ENCODE measurements at places on chromosomes 1 and 21.

- no peak for DNase-seq
Measured at GRCh38 chr1:220123889-220124288, 30.0 kb downstream of the IARS2 start.

DNA sequence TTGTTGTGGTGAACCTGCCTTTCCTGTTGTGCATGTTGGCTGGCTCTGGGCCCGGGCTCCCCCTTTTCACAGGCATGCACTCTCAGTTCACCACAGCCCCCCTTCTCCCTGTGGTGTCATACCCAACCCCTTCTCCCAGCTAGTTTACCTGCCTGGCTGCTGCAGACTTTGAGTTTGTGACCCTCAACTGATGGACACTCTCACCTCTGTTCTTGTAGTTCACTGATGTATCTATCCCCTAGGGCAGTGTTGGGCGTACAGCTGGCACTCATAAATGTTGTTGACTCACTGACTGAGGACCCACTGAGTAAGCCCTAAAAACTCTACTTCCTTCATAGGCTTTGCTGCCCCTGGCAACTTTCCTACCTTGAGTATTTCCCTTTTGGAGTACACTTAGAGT is 54.9 kb downstream of the WDR64 start:
- DNase-seq, result no peak

DNA sequence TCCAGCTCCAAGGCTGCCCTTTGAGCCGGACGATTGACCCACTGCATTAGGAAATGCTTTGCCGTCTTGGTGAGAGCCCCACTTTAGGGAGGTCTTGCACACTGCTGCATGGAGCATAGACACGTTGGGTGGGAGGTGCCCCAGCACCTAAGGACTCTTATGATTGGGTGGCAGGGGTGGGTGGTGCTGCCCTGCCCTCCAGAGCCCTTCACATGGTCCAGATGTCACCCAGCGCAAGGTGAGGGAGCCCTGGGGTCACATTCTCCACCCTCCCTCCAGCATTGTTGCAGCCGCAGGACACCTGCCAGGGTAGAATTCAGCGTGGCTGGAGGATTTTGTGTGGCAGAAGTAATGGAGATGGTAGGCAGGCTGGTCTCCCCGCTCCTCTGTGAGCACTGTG is 137.4 kb upstream of the COL6A1 start:
- no peak for DNase-seq

DNA sequence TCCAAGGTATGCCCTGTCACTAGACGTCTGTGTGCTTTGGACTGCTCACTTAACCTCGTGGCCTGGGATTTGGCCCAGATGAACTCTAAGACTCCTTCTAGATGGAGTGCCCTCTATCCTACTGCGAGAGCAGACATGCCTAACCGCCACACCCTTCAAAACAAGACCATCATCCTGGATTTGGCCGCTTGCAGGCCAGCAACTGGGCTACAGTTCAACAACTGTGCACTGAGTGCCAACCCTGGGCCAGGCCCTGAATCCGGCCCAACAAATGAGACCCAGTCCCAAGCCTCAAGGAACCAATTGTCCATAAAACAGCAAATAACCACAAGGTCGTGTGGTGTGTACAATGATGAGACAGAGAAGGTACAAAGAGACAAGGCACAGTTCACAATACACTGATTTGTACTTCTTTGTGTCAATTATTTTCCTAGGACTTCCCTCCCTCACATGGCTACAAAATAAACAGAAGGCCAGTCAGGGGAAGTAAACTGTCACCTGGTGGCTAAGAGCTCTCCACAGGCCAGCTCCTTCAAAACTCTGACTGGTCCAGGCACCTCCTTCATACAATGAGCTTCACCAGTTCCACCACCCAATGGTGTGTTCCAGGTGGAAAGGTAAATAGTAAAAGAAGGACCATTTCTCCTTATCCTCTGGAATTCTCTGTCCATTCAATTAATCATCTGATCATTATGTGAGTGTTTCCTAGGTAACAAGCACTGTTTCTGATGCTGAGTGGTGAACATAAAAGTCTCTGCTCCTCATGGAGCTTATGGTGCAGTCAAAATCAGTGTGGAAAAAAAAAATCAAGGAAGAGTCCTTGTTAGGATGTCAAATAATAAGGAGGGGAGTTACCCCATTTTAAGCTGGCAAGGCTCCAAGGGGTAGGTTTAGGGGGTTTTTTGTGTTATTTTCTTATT is 60.4 kb downstream of the CAPZB start:
- peak; percentile 57 for DNase-seq

- no peak for DNase-seq
Measured at GRCh38 chr1:966135-966703, at the start of gene PLEKHN1. Gene PLEKHN1 (plus strand): TSS chr1:966482. CDS start chr1:966532, 50 bp downstream.

GRCh38 chr1:173364827-173365226 is 112.3 kb upstream of the PRDX6 start:
- no peak for DNase-seq

- DNase-seq, result no peak
Measured at GRCh38 chr21:17495680-17496079, 17.2 kb upstream of the CXADR start.

DNA sequence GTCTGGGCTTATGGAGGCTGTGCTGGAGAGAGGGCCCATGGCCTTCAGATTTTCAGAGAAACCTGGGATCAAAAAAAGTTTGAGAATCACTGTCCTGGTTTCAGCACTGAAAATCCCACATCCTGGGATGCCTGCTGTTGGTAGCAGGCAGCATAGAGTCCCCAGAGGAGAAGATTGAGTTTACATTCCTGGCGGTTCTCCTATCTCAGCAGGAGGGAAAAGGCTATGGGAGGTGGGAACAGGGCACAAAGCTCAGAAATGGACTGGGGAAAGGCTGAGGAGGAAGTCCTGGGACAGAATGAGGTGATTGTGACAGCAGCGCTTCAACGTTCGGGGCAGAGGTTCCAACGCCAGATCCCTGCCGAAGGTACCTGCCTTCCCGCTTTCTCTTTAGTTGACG is 103.4 kb downstream of the ETS2 start:
- no peak for DNase-seq

GRCh38 chr1:232891071-232891470 is 59.3 kb upstream of the NTPCR start:
- DNase-seq, result no peak

GRCh38 chr1:9004700-9005394 is 21.4 kb downstream of the SLC2A7 start:
- peak; percentile 21 for DNase-seq

GRCh38 chr1:31051611-31052010 is 13.9 kb downstream of the PUM1 start:
- no peak for DNase-seq

DNA sequence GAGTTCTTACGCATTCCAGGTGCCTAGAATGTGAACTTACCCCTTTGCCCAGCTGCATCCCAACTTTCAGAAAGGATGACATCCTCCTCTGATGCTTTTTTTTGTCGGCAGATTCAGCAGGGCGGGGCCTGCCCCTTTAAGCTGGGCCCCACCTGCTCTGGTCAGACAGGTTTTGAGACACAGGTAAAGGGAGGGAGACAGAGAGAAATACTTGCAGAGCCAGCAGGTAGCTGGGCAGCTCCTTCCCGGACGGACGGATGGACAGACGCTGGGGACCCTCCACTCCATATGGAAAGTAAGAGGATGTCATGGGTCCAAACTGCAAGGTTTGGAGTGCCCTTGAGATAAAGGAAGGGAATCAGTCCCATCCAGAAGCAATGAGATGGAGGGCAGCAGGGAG is at the start of gene TMEM79:
Gene TMEM79, plus strand, starts transcription at position 214 of the 400 bp plus-strand sequence. CDS start 902 bp downstream, outside the sequence.
- peak; percentile 29 for DNase-seq

DNA sequence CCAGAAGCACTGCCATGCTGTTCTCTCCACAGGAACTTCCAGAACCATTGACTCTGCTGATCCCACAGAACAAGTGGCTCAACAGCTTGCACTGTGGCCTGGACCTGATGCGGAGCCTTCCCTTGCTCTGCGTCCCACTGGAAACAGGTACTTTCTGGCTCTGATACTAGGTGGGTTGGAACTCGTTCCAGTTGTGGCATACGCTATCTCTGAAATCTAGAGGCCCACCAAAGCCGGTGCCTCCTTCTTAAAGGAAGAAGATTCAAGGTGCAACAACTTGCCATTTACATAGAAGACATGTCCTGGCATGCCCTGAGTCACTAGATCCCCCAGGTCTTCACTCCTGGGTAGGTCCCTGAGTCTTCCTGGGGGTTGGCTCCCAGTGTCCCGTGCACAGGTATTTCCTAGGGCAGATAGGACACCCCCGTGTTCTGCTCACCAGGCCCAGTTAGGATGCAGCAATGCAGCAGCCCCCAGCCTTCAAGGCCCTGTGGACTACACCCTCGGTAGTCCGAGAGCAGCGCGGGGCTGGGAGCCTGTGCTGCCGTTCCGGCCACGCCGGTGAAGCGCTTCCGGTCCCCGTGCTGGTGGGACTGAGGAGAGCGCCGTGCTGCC is 10.8 kb upstream of the PCBP3 start:
- DNase-seq, result no peak

DNA sequence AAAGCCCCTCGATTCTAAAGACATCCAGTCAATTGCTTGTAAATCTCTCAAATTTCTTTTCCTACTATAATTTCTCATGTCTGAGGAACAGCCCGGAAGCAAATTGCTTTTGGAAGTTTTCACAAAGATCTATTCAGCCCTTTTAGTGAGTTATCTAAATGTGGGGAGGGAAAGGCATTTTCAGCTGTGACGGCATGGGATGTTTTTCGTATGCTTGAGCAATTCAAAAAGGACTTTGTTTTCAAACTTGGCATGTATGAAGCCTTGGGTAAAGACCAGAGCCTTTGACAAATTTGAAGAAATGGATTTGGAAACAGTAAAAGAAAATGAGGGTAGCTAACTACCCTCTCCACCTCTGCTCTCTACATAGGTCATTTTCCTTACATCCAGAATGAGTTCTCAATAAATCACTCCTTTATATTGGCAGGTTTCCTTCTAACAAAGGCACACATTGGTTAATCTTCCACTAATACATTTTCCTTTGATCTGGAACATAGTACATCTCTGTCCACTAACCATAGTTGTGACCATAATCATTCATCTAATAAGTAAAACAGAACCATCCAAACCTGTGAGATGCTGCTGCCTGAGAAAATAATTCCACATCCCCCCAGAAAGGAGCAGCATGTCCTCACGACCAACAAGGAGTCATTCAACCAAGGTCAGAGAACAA is 66.1 kb upstream of the ADAM30 start:
- no peak for DNase-seq

GRCh38 chr1:11364170-11364569 is 91.2 kb downstream of the UBIAD1 start:
- peak; percentile 22 for DNase-seq

- no peak for DNase-seq
Measured at GRCh38 chr1:17121881-17122280, 2.6 kb upstream of the PADI2 start.

- DNase-seq, result peak; percentile 64
Measured at GRCh38 chr1:39657923-39658485, 13.9 kb downstream of the NT5C1A start.

- DNase-seq, result no peak
Measured at GRCh38 chr1:218304281-218305039, 19.4 kb downstream of the RRP15 start.

DNA sequence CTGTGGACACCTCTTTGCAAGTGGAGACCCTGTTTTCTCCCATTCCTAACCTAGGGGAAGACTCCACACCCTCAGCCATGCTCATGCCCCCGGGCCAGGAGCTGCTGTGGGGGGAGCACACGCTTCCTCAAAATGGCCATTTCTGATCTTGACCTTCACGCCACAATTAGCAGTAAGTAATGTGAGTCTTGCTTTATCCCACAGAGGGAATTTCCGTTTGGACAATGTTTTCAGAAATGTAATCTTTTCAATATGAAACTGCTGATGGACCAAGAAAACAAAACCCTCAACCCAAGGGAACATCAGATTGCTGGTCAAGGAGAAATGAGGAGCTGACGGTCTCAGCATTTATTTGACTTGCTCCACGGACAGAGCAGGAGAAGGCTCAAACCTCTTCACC is 8.3 kb upstream of the KCNE1 start:
- no peak for DNase-seq

DNA sequence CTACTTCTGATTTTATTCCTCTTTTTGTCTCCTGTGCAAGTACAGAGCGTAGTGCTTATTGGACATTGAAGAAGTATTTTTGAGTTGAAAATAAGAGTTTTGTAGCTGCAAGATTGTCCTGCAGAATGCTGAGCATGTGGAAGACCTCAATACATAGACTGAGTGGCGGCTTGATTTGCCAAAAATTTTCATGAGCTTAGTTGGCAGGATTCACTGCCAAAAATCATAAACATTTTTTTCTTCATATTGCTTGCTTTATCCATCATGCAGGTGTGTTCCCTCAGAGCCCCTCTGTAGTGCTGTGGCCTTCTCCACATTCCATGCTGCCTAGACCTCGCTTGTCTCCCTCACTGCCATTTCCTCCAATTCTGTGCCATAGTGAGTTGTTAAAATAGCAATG is 100.1 kb downstream of the DUSP10 start:
- DNase-seq, result no peak

GRCh38 chr1:117290890-117291289 is 76.4 kb upstream of the MAN1A2 start:
- no peak for DNase-seq

- DNase-seq, result no peak
Measured at GRCh38 chr1:6627841-6628545, 3.3 kb downstream of the THAP3 start.

- DNase-seq, result no peak
Measured at GRCh38 chr1:221921936-221922335, 180.0 kb upstream of the DUSP10 start.

DNA sequence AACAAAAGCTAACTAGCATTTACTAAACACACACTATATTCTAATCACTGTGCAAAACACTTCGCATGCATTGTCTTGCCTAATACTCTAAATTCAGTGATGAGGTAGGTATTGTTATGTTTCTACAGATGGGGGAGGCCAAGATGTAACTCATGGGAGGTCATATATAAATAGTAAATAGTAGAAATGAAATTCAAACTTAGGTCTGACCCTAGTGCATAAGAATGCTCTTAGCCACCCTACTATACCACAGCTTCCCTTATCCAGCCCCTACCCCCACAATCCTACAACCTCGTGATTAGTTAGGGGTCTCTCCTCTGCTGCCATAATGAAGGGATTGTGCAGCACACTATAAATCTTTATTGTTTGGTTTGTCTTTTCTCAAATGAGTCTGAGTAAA is 3.3 kb downstream of the PFDN2 start:
- no peak for DNase-seq

- DNase-seq, result no peak
Measured at GRCh38 chr1:84913555-84913892, 20.5 kb upstream of the LPAR3 start.

DNA sequence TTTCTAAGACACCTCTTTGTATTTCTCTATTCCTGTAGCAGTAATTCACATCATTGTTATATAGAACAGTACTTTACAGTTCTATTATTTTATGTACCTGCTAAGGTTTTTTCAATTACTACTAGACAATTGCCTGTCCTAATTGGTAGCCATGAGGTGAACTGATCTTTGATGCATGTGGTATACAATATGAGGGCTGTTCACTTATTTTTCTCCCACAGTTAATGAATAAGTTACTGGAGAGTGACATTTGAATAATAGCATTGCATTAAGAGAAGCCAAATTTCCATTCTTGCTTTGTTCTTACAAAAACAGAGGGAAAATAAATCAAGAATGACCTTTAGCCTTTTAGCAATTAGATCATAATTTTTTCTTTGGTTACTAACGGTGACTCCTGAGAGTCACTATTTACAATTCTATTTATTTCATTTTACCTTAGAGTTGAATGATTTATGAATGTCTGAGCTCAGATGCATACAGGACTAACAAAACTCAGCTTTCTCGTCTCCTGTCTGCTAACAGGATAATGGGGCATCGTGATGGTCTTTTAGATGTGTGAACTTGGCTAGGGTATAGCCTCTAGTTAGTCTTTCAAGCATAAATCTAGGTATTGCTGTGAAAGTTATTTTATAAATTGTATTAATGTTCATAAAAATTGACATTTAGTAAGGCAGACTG is 54.1 kb downstream of the OLFM3 start:
- no peak for DNase-seq

Data from NCI-H146 (cell line).